ENCODE measurements at places on chromosomes 11 and 22.

DNA sequence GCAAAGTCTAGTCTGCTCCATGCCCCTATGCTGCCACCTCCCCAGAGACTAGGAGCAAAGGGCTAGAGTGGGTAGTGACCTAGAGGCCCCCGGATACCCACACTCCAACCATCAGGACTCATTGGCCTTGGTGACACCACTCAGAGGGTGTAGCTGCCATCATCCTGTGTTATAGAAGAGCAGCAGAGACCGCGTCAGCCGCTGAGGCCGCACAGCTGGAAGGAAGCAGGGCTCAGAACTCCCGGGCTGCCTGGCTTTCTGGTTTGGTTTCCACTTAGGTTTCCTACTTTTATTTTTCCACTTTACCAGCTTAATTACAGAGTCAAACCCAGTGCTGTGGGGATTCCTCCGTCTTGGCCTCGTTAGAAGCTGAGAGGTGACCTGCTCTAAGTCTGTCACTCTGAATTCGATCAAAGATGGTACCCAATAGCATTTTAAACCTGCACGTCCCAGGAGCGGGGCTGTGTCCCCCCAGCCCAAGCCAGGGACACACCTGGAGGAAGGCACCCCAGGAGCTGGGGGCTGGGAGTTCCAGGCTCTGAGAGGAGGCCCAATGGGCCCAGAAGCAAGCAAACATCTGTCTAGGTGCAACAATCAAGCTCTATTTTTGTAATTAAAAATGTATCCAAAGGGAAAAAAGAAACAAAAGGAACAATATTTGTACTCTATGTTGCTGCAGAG, 2.1 kb upstream of the CDKN1C start:
- DNase-seq = no peak

- no peak for DNase-seq
Observed at GRCh38 chr11:3942956-3943497, 87.6 kb downstream of the STIM1 start.

GRCh38 chr11:66048547-66049323, at the start of gene GAL3ST3:
Gene GAL3ST3, minus strand, starts transcription at chr11:66049161. Its CDS starts 3,746 bp downstream, at chr11:66045415.
- no peak for DNase-seq

DNA sequence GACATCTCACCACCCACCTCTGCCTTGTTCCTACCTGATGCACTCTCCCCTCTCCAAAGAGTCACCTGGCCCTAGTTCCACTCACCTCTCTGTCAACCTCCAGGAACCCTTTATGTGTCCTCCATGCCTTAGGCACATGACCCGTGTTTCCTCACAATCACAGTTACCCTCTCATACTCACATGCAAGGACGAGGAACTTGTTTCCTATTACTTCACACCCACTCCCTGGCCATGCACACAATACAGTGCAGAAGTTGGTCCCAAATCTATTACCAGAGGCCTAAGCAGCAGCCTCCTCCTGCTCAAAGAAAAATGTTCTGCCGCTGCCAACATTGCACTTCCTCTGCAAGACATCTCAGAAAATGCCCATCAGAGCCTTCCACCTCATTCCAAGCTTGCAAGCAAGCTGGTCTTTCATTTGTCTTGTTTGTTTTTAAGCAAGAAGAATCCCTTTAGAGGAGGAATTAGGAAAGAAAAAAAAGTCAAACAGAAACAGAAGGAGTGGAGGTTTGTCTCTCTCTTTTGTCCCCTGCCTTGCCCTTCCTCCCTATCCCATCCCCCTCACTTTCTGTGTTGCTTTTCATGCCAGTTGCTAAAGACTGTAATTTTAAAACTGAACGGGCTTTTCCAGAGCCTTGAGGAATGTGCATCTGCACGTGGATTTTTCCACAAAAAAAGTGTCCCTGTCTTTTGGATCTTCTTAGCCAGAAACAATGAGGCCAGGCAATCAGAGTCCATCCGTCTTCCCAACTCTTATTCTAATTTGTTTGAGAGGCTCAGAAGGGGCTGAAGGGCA, 63.4 kb downstream of the KCNJ1 start:
- DNase-seq = no peak

DNA sequence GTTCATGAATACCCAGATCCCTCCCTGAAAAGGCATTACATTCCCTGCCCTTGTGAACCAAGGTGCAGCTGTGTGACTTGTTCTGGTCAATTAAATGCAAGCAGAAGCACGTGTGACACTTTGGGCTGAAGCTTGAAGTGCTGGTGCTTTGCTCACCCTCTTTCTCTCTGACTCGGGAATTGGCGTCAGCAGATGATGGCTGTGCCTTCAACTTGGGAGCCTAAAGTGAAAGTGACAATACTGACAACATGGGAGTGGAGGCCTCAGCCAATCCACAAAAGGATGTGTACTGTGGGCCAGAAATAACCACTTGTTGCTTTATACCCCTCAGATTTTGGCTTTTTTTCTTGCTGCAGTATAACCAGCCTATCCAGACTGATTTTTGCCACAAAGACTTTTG, 148.3 kb upstream of the THY1 start:
- peak; percentile 56 for DNase-seq

DNA sequence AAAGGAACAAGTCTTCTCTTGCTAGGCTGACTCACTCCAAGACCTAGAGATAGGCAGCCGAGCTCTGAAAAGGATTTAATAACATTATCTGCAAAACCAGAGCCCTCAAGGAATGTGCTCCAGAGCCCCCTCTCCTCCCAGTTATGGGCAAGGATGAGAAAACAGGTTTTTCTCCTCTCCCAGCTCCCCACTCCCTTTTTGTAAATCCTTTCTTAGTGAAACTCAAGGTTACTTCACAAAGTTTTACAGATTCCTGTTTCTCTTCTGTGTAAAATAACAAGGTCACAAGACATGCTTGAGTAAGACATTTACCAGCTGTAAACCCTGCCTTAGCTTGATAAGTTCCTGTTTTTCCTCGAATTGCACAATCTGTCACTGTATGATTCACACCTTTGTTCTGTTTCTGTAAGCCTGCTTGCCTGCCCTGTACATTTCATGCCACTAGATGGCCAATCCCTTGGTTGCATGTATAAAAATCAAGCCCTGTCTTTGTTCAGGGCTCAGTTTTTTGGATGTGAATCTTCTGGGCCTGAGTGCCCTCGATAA, 489.4 kb downstream of the KCNA4 start:
- DNase-seq = no peak

DNA sequence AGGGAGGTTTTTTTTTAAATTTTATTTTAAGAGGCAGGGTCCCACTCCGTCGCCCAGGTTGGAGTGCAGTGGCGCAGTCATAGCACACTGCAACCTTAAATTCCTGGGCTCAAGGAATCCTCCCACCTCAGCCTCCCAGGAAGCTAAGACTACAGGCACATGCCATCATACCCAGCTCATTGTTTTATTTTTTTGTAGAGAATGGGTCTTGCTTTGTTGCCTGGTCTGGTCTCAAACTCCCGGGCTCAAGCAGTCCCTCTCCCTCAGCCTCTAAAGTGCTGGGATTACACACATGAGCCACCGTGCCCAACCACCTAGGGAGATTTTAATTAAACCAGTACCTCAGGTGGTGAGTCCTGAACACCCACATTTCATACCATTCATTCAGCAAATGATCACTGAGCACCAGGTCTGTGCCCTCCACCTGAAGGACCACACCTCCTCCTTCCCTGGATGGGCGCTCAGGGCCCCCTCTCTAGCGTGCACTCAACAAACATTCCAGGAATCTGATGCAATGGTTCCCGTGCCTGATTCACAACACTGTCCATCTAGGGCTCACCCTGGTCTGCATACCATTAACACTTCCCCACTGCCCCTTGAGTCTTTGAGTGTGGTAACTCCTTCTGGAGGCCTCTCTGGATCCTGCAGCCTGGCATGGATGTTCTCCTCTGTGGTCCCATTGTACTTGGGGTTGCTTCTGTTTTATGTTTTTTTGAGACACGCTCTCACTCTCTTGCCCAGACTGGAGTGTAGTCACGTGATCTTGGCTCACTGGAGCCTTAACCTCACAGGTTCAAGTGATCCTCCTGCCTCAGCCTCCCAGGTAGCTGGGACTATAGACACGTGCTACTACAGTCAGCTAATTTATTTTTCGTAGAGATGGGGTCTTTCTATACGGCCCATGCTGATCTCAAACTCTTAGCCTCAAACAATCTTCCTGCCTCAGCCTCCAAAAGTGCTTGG, 9.6 kb upstream of the MYH9 start:
- no peak for DNase-seq
